Tibial nerve (tissue), 4 donors: ENCODE measurements at places on chromosomes 7 and 10. TPM values are rescaled to one million over a fixed set of nuclear protein-coding genes. Genes with fewer than 3 reads are reported as not detected.

Gene CTNNA3
- total RNA-seq: 19.9 TPM

DNA sequence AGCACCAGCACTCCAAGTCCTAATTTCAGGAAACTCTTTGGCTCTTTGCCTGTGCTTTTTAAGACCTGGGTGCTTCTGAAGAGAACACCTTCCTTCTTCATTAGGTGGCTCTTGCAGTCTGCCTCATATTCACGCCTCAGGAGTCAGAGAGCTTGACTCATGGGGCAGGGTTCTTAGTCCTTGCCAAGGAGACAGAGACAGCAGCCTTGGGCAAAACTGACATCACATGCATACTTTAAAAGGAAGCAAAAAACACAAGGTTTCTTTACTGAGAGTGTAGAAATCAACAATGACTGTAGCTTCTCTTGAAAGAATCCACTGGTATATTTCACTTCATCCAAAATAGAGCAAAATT lies 780.6 kb downstream of the INHBA start:
- H3K27ac ChIP-seq: no peak overlapping the region
- H3K36me3 ChIP-seq: no peaks in the 10 kb centered on the region
- no peak overlapping the region for H3K4me3 ChIP-seq
- H3K4me1 ChIP-seq: no peaks in the 10 kb centered on the region
- no peaks in the 10 kb centered on the region for H3K27me3 ChIP-seq

Gene MOGAT3
- not detected for total RNA-seq

DNA sequence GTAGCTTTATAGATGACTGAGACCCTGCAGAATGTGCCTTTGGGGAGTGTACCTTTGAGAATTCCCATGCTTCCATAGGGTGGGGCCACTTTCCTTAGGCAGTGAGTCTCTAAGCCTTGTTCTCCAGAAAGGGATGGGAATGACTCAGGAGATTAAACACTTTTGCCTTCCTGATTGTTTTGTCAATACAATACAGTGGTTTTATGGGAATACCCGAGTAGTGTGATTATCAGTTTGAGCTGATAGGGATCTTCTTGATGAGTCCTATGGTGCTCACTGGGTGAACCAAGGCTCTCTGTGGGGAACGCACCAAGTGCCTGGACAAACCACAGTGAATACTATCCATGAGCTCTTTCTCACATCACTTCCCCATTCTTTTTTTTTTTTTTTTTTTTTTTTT lies 6.3 kb downstream of the MYOF start:
- no peak overlapping the region for H3K4me3 ChIP-seq
- no peaks in the 10 kb centered on the region for H3K27me3 ChIP-seq
- no peak for DNase-seq
- peaks cover 11% of the 10 kb centered on the region for H3K4me1 ChIP-seq
- H3K36me3 ChIP-seq: peaks cover 4% of the 10 kb centered on the region

GRCh38 chr10:72690071-72690755 lies 1.7 kb upstream of the MCU start:
- H3K27me3 ChIP-seq: no peaks in the 10 kb centered on the region
- no peaks in the 10 kb centered on the region for H3K36me3 ChIP-seq
- H3K4me1 ChIP-seq: peaks cover 8% of the 10 kb centered on the region
- H3K4me3 ChIP-seq: no peak overlapping the region
- DNase-seq: no peak
